Fibroblast of skin of scalp (primary cell): ENCODE measurements at places on chromosomes 1 and 21.

DNA sequence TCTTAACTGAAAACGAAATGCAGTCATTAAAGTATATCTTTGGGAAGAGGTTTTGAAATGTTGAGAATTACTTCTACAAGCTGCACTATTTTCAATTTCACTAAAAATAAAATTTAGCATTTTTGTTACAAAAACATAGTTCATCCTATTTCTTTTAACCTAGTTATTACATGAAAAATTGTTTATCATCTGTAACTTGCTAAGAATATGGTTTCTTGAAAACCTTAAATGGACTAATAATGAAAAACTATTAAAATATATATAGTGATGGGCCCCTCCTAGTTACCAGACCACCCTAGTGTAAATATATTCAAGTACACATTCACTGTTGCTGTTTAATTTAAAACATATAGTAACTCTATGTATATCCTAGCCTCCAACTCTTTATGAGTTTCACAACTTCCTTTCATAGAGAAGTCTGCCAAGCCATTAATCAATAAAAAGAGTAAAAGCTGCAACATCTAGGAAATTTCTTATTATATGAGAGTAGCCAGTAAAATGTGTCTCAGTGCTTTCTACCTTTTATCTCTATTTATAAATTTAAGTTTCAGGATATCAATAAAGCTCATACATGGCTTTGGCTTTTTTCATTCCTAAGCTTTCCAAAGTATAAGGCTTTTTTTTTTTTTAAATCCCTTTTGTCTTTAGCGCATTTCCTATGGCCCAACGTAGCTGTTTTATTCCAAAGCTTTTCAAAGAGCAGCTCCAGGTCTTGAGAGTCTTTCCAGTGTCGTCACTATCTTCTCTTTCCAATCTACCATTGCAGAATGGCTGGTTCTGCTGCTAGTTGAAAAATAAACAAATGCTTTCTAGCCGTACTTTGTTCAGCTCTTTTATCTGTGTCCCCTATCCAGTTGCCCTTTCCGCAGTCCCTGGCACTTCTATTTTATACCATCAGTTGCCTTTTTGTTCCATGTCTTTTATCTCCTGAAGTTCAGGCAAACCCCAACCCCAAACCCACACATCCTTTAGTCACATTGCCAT lies 6.5 kb downstream of the IRF2BP2 start:
- no peak for DNase-seq

GRCh38 chr1:209368864-209369598 lies 214.5 kb upstream of the CAMK1G start:
- DNase-seq: peak; percentile 95

GRCh38 chr1:218259800-218260199 lies 25.3 kb upstream of the RRP15 start:
- DNase-seq: no peak

- peak; percentile 45 for DNase-seq
These were observed 21.0 kb downstream of the PCSK9 start for GRCh38 chr1:55060133-55060999.

DNA sequence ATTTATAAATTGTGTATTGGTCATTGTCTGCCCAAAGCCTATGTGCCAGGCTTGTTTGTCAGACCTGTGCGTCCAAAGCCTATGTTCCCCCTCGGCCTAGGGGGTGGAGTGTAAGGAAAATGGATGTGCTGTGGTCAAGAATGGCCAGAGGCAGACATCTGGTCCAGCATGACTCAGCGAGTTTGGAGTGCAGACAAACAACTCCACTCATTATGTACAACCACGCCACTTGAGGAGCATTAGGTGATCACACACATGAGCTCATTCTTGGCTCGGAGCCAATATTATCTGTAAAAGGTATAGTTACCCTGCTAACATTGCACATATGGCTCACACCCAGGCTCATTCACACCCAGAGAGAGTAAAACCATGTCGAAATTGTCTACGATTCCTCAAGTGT lies 1047.6 kb upstream of the ADGRL4 start:
- peak; percentile 11 for DNase-seq

- peak; percentile 75 for DNase-seq
These were observed 9.0 kb downstream of the TBX15 start for GRCh38 chr1:118978914-118979701.

DNA sequence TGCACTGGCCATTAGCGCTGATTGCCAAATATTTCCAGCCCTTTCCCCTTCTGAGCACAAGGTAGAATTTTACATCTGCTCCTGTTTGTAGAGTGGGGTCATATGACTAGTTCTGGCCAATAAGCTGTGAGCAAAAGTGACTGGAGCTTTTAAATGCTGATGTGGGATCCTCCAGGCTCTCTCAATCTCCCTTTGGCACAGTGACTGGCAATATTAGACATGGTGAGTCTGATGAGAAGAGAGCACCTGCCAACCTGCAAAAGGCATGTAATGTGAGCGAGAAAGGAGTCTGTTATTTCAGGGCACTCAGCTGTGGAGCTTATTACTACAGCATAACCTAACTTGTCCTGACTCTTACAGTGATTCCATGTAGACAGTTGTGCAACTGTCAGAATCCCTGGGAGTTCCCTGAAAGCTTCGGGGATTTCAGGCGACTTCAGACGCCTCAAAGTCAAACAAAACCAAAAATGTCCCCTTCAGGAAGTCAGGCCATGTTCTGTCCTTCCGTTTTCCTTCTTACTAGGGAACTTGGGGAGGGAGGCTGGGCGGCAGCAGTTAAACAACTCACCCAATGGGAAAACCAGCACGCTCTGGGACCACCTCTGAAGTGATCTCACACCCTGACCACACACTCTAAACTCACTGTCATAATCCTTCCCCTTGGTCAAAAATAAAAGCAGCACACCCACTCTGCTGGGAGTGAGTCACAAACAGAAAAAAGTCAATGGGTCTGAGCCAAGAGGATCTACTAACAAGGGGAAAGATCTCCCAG lies 3.6 kb upstream of the RASSF5 start:
- DNase-seq: peak; percentile 94

DNA sequence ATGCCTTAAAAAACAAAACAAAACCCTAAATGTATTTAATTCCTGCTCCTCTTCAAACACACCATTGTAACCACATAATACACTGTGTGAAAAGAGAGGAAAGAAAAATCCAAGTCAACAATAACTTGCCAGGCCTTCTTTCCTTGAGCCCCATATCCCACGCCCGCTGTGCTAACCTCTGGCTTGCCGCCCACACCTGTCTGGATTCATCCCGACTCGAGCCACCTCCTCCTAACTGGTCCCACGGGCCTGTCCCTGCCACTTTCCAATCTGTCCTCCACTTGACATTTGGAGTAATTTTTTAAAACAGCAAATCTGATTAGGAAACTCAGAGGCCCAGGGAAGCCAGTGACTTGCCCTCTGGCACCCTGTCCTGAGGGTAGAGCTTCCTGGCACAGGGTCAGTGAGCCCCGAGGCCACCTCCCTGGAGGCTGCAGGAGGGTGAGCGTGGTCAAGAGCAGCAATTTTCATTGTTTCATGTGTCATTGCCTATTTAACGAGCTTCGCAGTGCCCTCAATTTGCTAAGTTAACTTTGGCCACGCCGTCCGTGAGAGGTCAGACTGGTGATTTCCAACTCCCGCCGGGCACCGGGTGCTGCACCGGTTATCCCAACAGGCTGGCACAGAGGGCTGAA lies 54.1 kb downstream of the B3GALT5 start:
- no peak for DNase-seq

DNA sequence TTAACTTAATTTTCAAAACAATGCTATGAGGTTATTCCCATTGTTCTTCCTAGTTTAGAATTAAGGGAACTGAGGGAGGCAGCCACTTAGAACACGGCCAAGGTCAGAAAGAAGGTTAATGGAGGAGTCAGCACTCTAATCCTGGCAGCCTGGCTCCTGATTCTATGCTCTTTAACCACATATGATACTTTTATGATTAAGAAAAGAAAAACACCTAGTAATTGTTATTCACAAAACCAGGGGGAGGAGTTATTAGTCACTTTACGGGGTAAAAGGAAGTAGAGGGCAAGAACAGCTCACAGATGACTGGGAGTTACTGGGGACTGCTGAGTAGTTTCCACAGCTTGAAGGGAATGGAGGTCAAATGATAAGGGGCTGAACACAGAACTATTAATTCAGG lies 38.6 kb downstream of the GADD45A start:
- DNase-seq: peak; percentile 34

GRCh38 chr1:10428984-10429383 lies 1.2 kb upstream of the CENPS start:
- no peak for DNase-seq

- no peak for DNase-seq
These were observed 71.4 kb downstream of the RGS2 start for GRCh38 chr1:192880231-192880630.
